ENCODE measurements at places on chromosomes 1 and 21.

- DNase-seq: no peak
Observed at GRCh38 chr21:33393348-33393747, 9.9 kb upstream of the IFNGR2 start.

GRCh38 chr1:31417148-31417547, 4.1 kb downstream of the SERINC2 start:
- DNase-seq: no peak

DNA sequence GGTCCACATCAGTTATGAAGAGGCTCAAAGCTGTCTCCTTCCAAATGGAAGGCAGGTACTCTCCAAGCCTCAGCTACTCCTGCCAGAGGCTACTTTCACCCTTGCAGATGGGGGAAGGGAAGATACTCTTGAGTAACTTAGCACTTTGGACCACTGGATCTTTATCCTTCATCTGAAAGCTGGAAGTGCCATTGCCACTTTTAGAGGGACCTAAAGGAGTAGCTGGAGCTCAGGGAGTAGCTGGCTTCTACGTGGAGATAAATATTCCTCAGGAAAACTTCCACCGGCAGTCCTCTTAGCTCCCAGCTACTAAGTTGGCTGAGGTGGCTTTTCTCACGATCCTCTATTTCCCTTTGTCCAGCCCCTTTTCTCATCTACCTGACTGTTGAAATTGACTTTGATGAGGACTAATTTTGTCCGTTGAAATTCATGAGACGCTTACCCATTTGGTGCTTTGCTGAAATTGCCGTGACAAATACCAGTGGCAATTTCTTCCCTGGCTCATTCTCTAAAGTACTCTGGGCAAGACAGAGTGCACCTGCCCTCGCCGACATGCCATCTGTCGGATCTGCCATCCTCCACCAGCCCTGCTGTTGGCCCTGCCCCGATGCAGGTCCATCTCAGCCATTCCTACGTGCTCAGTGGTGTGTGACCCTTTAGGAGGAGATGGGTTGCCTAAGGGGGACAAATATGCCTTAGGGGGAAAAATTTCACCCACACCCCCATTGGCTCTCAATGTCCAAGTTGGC, 13.6 kb downstream of the IGSF21 start:
- no peak for DNase-seq

DNA sequence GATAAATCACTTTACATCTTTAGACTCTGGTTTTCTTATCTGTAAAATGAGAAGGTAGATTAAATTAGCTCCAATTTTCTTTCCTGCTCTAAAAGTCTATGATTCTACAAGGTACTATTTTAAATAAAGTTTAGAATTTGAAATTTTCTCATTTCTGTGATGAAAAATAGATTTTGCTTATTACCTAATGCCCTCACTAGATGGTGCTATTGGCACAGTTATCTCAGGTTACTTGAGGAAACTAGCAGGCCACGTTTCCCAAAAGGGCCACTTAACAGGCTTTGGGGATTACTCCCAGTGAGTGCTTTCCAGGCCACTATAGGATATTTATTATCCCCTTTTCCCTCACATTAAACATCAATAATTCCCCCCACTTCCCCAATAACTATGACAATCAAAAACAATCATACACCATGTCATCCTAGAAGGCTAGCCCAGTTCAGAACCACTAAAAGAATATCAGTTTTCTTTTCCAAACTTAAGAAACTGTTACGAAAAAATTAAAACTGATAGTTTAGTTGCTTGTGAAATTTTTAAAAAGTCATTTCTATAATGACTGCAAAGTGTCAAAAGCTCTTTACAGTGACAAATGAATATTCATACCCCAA, 30.6 kb downstream of the OMA1 start:
- DNase-seq: peak; percentile 70

DNA sequence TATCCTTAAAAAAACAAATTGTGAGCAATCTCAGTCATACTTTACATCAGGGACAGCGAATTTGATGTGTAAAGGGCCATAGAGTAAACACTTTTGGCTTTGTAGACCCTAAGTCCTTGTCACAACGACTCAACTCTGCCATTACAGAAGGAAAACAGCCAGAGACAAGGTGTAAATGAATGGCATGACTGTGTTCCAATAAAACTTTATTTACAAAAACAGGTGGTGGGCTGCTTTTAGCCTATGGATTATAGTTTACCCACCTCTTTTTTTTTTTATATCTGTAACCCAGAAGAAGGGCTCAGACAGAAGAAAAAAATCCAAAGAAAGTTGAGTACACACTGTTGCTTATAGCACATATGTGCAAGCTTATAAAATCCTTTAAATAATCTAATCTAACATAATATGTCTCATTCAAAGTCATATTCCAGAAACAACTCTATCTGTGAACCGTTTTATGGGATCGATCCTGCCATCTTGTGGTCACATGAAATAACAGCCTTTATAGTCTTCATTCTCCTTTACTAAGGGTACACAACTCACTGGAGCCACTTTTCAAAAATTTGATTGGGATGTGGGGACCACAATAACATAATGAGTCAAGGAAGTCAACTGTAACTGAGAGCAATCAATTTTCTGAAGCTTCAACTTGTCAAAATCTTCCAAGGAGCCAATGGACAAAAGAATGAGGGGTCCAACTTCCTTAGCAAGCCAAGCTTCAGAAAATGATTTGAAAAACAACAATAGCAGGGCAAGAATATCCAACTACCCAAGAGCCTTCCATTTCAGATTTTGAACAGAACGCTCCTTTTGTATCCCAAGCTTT, 142.2 kb upstream of the KRTAP19-8 start:
- DNase-seq: peak; percentile 62

- DNase-seq: no peak
Observed at GRCh38 chr21:43353282-43354025, 73.5 kb downstream of the SIK1 start.
